Hepatocyte (in vitro differentiated cells): ENCODE measurements at places on chromosomes 4 and X.
A peak's percentile ranks its signal among the peaks of the same experiment; 100 is the strongest.

DNA sequence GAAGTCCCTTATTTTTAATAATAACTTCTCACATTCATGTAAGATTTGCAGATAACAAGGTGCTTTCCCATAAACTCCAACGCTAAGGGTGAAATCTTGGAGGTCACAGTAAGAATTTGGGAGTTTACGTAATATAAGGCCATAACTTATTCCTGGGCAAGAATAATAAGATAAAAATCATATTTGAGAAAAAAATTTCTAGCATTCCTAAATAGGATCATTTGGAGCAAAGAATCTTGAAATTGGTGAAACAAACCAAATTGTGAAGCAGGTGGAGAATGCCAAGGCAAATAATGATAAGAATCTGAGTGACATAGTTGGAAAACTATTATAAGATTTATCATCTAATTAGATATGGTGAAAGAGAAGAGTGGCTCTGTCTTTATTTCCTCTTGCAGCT, 50.4 kb upstream of the FGF16 start:
- H3K36me3 ChIP-seq: no peaks in the 10 kb centered on the region
- DNase-seq: no peak
- no peak overlapping the region for H3K4me3 ChIP-seq
- H3K27ac ChIP-seq: no peak overlapping the region

DNA sequence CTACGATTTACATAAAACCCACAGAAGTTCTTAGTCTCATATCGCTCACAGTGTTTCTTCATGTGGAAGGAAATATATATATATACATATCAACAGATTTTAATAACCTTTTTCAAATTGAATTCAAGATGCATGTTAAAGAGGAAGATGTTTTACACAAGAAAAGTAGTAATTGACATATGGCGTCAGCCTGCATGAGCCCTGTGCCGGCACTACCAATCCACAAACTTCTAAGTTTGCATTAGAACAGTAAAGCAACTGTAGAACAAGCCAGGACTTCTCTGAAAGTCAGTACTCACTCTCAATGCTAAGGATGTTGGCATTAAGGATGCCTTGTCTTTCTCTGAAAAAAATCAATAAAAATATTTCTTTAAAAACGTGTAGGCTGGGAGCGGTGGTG, 441.3 kb upstream of the SMIM31 start:
- no peaks in the 10 kb centered on the region for H3K4me1 ChIP-seq
- no peaks in the 10 kb centered on the region for H3K27me3 ChIP-seq
- no peak overlapping the region for H3K4me3 ChIP-seq

GRCh38 chr4:87499403-87500091, 29.6 kb downstream of the SPARCL1 start:
- H3K27ac ChIP-seq: no peak overlapping the region
- DNase-seq: no peak
- no peaks in the 10 kb centered on the region for H3K27me3 ChIP-seq
- H3K36me3 ChIP-seq: no peaks in the 10 kb centered on the region
- H3K4me3 ChIP-seq: no peak overlapping the region

DNA sequence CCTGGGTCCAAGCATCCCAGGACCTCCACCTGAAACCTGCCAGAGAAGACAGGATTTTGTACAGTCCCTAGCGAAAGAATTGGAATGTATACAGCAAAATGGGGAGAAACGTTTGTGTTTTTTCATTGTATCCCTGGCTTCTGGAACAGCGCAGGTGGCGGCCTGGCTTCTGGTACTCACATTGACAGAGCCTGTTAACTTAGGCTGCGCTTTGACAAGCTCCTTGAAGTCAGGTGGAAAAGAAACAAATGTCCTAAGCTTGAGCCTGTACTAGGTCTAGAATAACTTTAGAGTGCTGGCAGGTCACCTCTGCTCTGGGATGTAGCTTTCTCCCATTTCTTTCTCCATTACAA, 343.7 kb upstream of the KLF3 start:
- peak overlapping the region; percentile 36 for H3K27ac ChIP-seq
- no peaks in the 10 kb centered on the region for H3K27me3 ChIP-seq
- DNase-seq: no peak
- H3K4me3 ChIP-seq: no peak overlapping the region
- H3K36me3 ChIP-seq: no peaks in the 10 kb centered on the region

GRCh38 chr4:105106426-105106825, 40.2 kb upstream of the TET2 start:
- H3K4me1 ChIP-seq: no peaks in the 10 kb centered on the region
- no peaks in the 10 kb centered on the region for H3K27me3 ChIP-seq
- H3K4me3 ChIP-seq: no peak overlapping the region
- no peak overlapping the region for H3K27ac ChIP-seq

DNA sequence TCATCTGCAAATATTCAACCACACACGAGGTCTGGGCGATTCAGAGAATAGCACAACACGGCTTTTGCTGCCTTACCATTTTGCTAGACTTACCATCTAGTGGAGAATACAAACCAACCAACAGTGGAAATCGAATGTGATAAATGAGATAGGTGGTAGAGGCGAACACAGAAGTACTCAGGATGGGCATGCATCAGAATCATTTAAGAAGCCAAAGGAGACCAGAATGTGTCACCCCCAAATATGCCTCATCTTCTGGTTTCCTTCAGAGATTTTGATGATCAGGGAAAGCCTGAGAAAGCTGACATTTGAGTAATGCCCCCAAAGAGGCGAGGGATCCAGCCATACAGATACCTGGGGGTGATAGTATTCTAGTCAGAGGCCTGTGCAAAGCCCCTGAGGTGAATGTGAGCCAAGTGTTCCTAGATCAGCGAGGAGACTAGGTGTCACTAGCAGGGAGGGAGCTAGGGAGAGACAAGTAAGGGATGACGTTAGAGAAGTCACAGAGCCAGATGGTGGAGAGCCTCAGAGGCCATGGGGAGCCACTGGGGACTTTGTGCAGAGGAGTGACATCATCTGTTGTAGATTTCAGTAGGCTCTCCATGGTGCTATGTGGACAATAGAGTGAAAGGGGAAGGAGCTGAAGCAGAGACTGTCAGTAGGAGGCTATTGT, 1.7 kb downstream of the MTMR1 start:
- no peak for DNase-seq
- H3K36me3 ChIP-seq: no peaks in the 10 kb centered on the region
- peak overlapping the region; percentile 72 for H3K27ac ChIP-seq
- no peak overlapping the region for H3K4me3 ChIP-seq
- H3K27me3 ChIP-seq: no peaks in the 10 kb centered on the region

GRCh38 chr4:117096886-117097285, 11.5 kb upstream of the TRAM1L1 start:
- no peaks in the 10 kb centered on the region for H3K27me3 ChIP-seq
- H3K27ac ChIP-seq: no peak overlapping the region
- DNase-seq: no peak
- H3K36me3 ChIP-seq: no peaks in the 10 kb centered on the region
- H3K4me1 ChIP-seq: no peaks in the 10 kb centered on the region

DNA sequence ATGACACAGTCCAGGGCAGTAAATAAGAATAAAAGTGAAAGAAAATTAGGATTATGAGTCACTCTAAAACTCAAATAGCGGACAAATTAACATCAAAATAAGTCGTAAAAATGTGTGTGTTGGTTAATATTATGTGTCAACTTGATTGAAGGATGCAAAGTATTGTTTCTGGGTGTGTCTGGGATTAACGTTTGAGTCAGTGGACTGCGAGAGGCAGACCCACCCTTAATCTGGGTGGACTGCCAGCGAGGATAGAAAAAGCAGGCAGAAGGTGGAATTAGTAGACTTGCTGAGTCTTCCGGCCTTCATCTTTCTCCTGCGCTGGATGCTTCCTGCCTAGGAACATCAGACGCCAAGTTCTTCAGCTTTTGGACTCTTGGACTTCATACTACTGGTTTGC, 324.3 kb upstream of the PCDH10 start:
- no peak overlapping the region for H3K4me3 ChIP-seq
- H3K36me3 ChIP-seq: no peaks in the 10 kb centered on the region
- no peaks in the 10 kb centered on the region for H3K27me3 ChIP-seq
- no peaks in the 10 kb centered on the region for H3K4me1 ChIP-seq

GRCh38 chr4:128835498-128836222, 26.2 kb downstream of the JADE1 start:
- H3K4me3 ChIP-seq: no peak overlapping the region
- no peaks in the 10 kb centered on the region for H3K27me3 ChIP-seq
- no peaks in the 10 kb centered on the region for H3K36me3 ChIP-seq
- no peak for DNase-seq

- H3K4me1 ChIP-seq: no peaks in the 10 kb centered on the region
- no peak for DNase-seq
- H3K36me3 ChIP-seq: no peaks in the 10 kb centered on the region
- H3K27me3 ChIP-seq: no peaks in the 10 kb centered on the region
Observed at GRCh38 chr4:154004016-154004415, 215.1 kb upstream of the SFRP2 start.

- no peaks in the 10 kb centered on the region for H3K27me3 ChIP-seq
- H3K4me1 ChIP-seq: no peaks in the 10 kb centered on the region
- no peak overlapping the region for H3K4me3 ChIP-seq
- no peaks in the 10 kb centered on the region for H3K36me3 ChIP-seq
- no peak for DNase-seq
Observed at GRCh38 chr4:13097971-13098370, 386.2 kb downstream of the RAB28 start.
